ENCODE measurements at places on chromosomes 12 and 14.

DNA sequence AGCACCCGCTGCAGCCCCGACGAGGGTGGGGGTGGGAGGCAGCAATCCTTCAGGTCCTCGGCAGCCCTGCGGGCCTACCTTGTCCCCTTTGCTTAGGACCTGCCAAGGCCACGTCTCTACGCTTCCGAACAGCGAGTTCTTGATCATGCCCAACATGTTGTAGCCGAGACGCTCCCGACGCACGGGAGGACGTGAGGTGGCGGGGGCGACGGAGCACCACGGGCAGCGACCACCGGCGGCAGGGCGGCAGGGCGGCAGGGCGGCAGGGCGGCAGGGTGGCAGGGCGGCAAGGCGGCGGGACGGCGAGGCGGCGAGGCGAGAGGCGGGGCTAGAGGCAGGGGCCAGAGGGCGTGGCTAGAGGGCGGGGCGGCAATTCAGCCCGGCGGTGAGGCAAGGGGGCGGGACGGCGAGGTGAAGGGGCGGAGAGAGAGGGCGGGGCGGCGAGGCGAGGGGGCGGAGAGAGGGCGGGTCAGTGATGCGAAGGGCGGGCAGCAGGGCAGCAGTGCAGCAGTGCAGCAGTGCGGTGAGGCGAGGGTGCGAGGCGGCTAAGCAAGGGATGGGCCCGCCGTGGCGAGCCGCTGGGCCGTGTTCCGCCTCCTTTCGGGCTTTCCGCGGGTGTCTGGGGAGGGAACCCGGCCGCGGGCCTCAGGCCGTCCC, at the start of gene HEBP1:
TSS of gene HEBP1 (minus strand) at position 307 of the 657 bp plus-strand sequence. CDS start at position 156, 151 bp downstream.
- DNase-seq, result peak; percentile 96

- DNase-seq, result no peak
Observed at GRCh38 chr14:29035134-29035533, 268.5 kb downstream of the FOXG1 start.

DNA sequence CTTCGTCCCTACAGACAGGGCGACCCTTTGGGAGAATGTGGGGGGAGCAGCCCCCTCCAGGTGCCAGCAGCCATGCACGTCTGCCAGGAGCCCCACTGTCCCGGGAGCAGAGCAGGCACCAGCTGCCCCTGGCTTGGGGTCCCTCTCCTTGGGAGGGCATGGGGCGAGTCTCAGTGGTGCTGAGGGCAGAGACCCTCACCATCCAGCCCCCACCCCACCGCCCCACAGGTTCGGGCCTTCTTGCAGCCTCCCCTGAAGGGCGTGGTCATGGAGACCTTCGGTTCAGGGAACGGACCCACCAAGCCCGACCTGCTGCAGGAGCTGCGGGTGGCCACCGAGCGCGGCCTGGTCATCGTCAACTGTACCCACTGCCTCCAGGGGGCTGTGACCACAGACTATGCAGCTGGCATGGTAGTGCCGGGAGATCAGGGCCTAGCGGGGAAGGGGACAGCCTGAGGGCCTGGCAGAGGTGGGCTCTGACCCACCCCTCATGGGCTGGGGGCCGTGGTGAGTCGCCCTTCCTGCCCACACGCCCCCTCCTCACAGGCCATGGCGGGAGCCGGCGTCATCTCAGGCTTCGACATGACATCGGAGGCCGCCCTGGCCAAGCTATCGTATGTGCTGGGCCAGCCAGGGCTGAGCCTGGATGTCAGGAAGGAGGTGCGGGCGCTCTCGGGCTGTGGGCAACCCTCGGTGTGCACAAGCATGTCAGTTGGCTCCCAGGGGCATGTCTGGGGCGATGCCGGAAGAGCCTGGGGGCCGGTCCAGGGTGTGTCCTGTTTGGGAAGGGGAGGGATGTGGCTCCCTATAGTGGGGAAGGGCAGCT, 18.8 kb downstream of the ASPG start:
- no peak for DNase-seq

GRCh38 chr14:75723716-75724115, 62.7 kb downstream of the TTLL5 start:
- DNase-seq, result no peak

DNA sequence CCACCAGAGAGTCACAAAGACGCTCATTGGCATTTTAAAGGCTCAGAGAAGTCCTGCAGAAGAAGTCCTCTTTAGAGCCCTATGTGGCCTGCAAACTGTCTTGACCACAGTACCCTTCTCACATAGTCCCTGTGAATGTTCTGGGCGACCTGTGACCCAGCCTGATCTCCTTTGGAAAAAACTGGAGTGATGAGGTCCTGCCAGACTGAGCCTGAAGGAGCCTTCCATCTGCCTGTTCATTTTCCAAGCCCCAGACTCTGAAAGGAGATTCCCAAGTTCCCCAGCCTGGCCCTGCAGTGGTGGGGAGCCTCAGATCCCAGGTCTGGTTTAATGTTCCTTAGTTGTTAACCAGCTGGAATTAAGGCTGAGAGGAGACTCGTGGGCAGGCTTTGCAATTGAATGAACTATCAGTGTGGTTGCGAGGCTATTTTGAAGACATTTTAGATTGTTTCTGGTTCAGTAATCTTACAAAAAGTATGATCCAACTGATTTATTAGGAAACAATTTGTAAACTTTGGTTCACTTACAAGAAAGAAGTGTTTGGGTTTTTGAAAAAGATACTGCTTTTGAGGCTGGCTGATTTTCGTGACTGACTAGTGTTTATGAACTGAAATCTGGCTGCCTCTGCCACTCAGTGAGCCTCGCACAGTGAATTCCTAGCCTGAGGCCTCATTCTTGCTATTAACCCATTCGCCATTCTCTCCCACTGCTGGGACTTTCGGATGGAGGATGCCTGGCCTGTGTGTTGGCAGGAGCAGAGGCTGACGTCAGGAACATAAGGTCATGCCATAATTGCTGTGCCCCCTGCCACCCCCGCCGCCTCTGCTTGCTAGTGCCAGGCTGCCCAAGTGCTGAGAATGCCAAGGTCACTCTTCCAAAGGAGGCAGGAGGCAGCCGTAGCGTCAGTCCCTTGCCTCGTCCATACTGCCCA, 249.0 kb downstream of the CACNA1C start:
- no peak for DNase-seq

DNA sequence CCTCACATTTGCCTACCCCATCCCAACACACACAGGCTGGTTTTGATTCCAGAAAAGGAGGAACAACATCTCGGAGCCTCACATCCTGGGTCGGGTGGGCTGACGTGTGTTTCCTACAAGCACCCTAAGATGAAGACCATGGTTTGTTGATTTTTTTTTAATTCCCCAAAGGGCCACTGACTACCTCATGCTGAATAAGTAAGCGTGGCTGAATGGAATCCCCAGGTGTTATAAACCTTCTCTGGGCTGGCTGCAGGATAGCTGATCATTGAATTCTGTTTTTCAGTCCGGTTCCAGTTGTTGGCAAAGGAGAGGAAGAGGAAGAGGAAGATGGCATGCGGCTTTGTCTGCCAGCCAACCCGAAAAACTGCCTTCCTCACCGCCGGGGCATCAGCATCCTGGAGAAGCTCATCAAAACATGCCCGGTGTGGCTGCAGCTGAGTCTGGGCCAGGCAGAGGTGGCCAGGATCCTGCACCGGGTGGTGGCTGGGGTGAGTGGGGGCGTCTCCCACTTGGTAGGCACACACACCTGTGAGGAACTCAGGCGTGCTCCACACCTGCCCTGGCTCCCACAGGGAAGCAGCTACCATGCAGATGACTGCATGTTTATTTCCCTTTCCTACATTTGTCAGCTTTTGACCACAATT, 42.0 kb downstream of the RIN3 start:
- DNase-seq, result no peak

- no peak for DNase-seq
Observed at GRCh38 chr12:50659260-50659659, 104.6 kb upstream of the ATF1 start.

GRCh38 chr14:70708717-70709570, 67.2 kb downstream of the TTC9 start:
- DNase-seq, result no peak

- no peak for DNase-seq
Observed at GRCh38 chr12:82027612-82028011, 268.5 kb upstream of the PPFIA2 start.

- DNase-seq, result no peak
Observed at GRCh38 chr12:72053604-72054003, 115.0 kb downstream of the TPH2 start.

GRCh38 chr12:19841451-19841850, 402.2 kb downstream of the AEBP2 start:
- no peak for DNase-seq

DNA sequence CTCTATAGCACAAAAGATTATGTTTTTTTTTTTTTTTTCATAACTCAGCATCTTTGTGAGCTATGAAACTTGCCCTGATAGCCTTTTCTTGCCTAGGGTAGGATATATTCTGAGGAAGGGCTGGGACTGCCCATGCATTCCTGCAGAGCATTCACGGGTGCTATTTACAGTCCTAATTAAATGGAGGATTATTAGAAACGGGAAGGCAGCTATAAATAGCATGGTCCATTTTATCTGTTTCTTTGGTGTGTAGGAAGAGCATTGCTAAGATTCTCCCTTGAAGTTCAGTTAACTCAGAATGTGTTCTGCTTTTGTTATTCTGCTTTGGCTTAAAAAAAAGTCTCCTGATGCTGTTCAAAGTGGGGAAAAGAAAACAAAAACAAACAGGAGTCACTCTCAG, 630.9 kb downstream of the DIO2 start:
- no peak for DNase-seq

DNA sequence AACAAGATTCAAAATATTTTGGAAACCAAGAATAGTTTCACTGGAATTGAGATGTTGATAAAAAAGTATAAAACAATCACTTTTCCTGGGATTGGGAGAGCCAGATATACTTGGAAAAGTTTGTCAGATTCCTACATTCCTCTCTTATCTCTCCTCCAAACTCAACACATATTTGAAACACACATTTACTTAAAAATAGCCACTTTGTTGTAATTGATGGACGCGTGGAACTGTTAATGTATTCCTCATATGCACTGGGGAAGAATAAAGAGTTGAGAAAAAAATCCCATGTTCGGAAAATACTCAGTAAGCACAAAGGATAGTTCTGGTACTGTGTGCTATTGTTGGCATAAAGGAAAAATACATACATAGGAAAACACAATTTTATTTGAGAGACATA, 195.6 kb upstream of the FLRT2 start:
- no peak for DNase-seq

GRCh38 chr14:68268197-68268596, 448.6 kb downstream of the RAD51B start:
- DNase-seq, result no peak

- no peak for DNase-seq
Observed at GRCh38 chr14:37601865-37602264, 6.4 kb downstream of the TTC6 start.

- DNase-seq, result no peak
Observed at GRCh38 chr14:95689441-95689840, 3.2 kb downstream of the TCL1B start.

GRCh38 chr14:76446921-76447320, 71.0 kb downstream of the ESRRB start:
- DNase-seq, result no peak

- no peak for DNase-seq
Observed at GRCh38 chr14:66495218-66496098, 9.3 kb downstream of the CCDC196 start.

- DNase-seq, result no peak
Observed at GRCh38 chr14:50335389-50335788, 23.3 kb downstream of the DMAC2L start.

GRCh38 chr12:11855983-11856374, 206.5 kb downstream of the ETV6 start:
- DNase-seq, result no peak

- DNase-seq, result no peak
Observed at GRCh38 chr12:66275040-66275439, 27.3 kb upstream of the HELB start.

DNA sequence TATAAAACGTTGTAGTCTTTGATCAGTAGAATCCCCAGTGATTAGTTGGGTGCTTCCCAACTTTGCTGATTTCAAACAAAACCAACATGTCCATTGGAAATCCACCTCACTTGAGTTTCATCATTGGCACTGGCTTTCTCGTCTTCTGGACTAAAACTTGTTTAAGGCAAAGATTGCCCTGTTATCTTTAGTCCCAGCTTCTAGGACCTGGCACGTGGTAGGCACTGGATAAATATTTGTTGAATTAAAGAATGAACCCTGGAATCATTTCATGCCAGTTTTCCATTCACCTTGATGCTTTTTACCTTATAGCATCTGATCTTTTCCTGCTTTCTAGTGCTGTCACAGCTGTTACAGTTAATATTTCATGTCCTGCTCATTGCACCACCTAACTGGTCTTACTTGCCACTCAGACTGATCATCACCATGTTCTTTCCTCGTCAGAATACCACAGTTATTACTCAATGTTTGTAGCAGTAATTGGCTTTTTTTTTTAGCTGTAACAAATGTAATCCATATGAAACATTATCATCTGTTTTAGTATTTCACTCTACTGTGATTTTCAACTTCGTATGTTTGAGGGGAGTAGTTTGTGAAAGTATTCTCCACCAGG, 7.3 kb upstream of the C12orf50 start:
- no peak for DNase-seq
